ENCODE measurements at places on chromosomes 11 and 22. TPM values are rescaled to one million over a fixed set of nuclear protein-coding genes. Genes with fewer than 3 reads are reported as not detected.

Gene TMEM132A
- total RNA-seq = 5.2 TPM

DNA sequence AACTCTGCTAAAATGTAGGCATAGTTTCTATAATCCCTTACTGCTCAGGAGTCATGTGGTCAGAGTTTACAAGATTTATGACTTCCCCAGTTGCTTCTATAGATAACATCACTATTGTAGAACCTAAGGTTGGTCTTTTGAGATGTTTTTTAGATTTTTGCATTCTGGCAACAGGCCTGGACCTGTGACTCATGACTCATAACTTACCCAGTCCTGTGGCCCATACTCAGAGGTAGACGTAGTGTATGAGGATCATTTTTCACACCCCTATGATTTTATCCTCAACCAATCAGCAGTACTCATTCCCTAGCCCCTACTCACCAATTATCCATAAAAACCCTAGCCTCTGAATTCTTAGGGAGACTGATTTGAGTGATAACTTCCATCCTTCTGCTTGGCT is 384.4 kb upstream of the DDI1 start:
- H3K4me3 ChIP-seq = no peak overlapping the region
- H3K27me3 ChIP-seq = no peaks in the 10 kb centered on the region
- no peak overlapping the region for H3K27ac ChIP-seq
- DNase-seq = no peak
- no peaks in the 10 kb centered on the region for H3K4me1 ChIP-seq

DNA sequence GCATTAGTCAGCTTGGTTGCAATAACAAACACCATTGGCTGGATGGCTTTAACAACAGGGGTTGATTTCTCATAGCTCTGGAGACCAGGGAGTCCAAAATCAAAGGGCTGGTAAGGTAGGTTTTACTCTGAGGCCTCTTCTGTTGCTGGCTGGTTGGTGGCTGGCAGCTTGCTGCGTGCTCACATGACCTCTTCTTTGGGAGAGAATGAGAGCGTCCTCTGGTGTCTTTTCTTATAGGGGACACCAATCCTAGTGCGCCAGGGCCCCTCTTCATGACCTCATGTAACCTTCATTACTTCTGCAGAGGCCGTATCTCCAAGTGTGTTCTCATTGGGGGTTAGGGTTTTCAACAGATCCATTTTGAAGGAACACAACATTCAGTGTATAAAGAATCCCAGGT is 1308.3 kb downstream of the TBC1D22A start:
- H3K4me1 ChIP-seq = no peaks in the 10 kb centered on the region
- DNase-seq = no peak
- H3K27ac ChIP-seq = no peak overlapping the region
- H3K4me3 ChIP-seq = no peak overlapping the region

DNA sequence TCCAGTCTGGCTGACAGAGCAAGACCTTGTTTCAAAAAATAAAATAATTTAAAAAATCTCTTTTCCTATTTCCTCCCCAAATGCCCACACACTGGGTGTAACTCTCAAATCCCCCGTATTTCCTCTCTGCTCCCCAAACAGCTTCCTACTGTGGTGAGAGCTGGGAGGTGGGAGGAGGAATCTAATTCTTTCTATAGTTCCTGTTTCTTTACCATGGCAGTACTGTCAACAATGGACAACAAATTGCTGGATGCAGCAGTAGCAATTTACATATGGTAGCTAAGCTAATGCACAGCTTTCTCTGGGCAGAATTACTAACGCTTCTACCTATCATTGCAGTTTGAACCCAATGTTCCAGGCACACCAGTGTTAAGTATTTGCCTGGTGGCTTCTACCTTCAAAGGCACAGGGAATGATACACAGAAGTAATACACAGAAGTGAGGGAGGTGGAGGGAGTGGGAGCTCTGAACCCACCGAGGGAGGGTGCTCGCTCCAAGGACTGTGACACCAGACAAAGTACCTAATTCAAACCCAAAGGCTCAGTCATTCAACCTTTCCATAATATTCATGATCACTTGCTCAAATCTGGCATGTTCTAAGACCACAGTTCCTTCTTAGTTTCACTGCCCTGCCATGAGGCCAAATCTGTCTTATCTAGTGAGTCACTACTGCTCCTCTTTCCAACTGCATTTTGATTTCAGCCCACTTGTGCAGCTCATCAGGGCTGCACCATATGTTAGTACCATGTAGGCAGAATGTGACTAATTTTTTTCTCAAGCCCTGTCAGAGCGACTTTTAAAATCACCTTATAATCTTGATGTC is 37.9 kb downstream of the CELF1 start:
- H3K36me3 ChIP-seq = no peaks in the 10 kb centered on the region
- peaks cover 79% of the 10 kb centered on the region for H3K4me1 ChIP-seq

- no peak overlapping the region for H3K27ac ChIP-seq
- DNase-seq = no peak
- no peaks in the 10 kb centered on the region for H3K36me3 ChIP-seq
- no peaks in the 10 kb centered on the region for H3K27me3 ChIP-seq
- peaks cover 6% of the 10 kb centered on the region for H3K4me1 ChIP-seq
Measured at GRCh38 chr11:27328614-27329013, 34.4 kb downstream of the CCDC34 start.

GRCh38 chr11:128790196-128790595 is 76.9 kb downstream of the KCNJ1 start:
- H3K4me1 ChIP-seq = no peaks in the 10 kb centered on the region
- H3K27me3 ChIP-seq = no peaks in the 10 kb centered on the region
- H3K4me3 ChIP-seq = no peak overlapping the region
- H3K27ac ChIP-seq = no peak overlapping the region

DNA sequence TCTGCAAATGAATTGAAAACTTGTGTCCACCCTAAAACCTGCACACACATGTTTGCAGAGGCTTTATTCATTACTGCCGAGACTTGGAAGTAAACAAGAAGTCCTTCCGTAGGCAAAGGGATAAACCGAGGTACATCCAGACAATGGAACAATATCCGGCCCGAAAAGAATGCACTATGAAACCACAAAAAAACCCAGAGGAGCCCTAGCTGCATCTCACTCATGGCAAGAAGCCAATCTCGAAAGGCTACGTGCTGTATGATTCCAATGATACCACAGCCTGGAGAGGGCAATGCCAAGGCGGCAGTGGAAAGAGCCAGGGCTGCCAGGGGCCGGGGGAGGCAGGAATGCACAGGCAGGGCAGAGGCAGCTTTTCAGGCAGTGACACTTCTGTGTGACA is 3.2 kb upstream of the MRPL23 start:
- H3K27me3 ChIP-seq = no peaks in the 10 kb centered on the region
- H3K4me3 ChIP-seq = no peak overlapping the region
- DNase-seq = no peak
- peaks cover 5% of the 10 kb centered on the region for H3K4me1 ChIP-seq
- no peaks in the 10 kb centered on the region for H3K36me3 ChIP-seq
- H3K27ac ChIP-seq = no peak overlapping the region

Gene LYVE1
- total RNA-seq = 17.4 TPM

DNA sequence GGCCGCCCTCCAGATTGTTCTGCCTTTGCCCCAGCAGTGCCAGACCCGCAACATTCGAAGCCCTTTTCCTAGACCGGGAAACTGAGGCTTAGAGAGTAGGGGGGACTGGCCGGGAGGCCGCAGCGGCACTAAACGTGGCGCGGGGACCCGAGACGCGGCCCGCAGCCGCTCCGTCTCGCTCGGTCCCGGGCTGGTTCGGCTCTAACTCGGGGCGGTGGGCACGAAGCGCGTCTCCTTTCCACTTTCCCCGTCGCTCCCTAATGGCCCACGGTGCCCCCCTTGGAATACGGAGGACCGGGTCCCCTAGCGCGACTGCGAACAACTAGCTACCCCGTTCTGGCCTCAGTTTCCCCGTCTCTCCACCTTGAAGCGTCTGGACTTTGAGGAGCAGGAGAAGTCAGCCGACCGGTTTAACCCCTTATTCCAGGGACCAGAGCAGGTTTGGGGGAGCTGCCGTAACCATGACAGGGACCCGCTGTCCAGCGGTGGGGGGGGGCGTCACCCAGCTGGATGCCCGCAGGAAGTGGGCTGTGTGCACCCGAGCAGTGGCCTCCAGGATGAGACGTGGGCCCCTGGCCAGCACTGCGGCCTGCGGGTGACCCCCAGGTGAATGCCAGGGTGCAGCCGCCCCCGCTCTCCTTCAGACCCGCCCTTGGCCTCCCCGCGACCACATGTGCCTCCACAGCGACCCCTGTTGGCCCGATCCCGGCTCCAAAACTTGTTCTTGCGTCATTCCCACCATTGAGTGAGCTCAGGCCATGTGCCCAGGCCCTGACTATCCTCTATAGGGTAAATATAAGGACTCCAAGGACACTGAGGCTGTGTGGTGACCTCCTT is 1.1 kb downstream of the CDC42EP1 start:
- peak overlapping the region; percentile 87 for H3K4me3 ChIP-seq
- DNase-seq = peak; percentile 93
- H3K36me3 ChIP-seq = peaks cover 7% of the 10 kb centered on the region
- H3K27ac ChIP-seq = peak overlapping the region; percentile 99
- no peaks in the 10 kb centered on the region for H3K27me3 ChIP-seq

DNA sequence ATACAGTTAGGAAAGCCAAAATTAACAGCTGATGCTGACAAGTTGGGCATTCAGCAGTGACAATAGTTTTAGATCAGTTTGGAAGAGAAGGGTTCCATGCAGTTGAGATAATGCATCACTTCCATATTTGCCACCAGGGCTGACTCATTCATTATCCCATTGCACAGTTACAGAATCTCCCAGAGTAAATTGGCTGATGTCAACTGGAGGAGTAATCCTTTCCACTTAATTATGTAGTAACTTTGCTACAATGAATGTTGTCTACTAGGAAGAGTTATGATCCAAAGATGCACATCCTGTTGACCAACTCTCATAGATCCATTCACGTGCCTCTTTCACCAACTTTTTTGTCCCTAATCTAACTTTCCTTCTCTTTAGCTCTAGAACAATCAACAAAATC is 123.3 kb upstream of the LUZP2 start:
- no peak overlapping the region for H3K27ac ChIP-seq
- DNase-seq = no peak
- no peak overlapping the region for H3K4me3 ChIP-seq
- no peaks in the 10 kb centered on the region for H3K36me3 ChIP-seq
- H3K4me1 ChIP-seq = no peaks in the 10 kb centered on the region
- no peaks in the 10 kb centered on the region for H3K27me3 ChIP-seq

GRCh38 chr22:19882446-19883381 is 28.0 kb upstream of the GNB1L start:
- no peak overlapping the region for H3K4me3 ChIP-seq
- DNase-seq = no peak
- H3K4me1 ChIP-seq = peaks cover 32% of the 10 kb centered on the region

GRCh38 chr22:34814260-34815025 is 251.5 kb upstream of the ISX start:
- DNase-seq = no peak
- H3K4me3 ChIP-seq = no peak overlapping the region
- H3K27ac ChIP-seq = no peak overlapping the region

DNA sequence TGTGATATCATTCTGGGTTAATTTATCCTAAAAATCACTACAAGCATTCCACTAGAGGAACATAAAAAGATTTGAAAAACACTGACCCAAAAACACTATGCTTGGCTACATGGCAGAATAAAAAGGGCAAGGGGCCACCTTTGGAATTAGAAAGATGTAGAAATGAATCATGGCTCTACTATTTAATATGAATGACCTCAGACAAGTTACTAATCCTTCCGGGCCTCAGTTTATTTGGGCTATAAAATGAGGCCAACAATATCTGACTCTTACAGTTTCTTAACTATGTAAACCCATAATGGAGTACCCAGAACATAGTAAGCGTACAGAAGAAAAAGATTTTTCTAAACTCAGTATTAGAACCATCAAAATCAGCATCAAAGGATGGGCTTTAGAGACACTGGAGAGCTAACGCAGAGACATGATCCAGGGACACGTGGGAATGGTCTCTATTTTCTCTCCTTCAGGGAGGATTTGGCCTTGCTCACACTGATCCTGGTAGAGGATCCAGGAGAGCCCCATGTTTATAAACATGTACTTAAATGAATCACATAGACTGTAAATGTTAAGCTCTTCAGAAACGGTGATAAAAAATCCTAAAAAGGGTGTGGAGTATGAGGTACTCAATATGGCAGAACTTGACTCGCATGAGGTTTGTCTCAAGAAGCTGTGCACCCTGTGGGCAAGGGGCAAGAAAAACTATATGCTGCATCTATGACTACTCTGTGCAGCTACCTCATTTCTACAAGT is 288.4 kb upstream of the PITPNB start:
- H3K27me3 ChIP-seq = no peaks in the 10 kb centered on the region
- DNase-seq = no peak
- H3K4me1 ChIP-seq = no peaks in the 10 kb centered on the region

Gene FOSL1
- total RNA-seq = 2.9 TPM

DNA sequence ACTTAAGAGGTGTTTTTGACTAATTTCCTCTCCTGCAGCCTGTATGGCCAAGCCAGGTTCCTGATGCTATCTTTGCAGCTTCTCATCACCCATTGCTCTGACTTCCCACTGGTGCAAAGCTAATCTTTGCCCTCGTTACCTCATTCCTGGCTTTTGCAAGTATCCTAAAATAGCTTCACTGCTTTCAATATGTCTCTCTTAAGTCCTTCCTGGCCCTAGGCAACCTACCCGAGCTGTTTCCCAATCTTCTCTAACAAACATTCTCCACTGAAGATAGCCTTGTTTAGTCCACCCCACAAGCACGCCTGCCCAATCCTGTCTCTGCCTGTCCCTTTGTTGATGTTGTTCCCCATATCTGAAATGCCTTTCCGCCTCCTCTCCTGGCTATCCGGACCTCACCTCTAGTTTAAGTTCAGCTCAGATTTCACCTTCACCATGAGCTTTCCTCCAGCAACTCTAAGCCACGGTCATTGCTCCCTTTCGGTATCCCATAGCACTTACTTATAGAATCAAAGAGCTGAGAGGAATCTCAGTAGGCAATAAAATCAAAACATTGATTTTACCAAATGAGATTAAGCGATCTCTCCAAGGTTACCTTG is 30.1 kb upstream of the CECR2 start:
- H3K27me3 ChIP-seq = no peaks in the 10 kb centered on the region
- no peak for DNase-seq
- no peaks in the 10 kb centered on the region for H3K36me3 ChIP-seq
- no peak overlapping the region for H3K27ac ChIP-seq
